Fibroblast of skin of right biceps (primary cell): ENCODE measurements at places on chromosomes 2 and 18.
A peak's percentile ranks its signal among the peaks of the same experiment; 100 is the strongest.

DNA sequence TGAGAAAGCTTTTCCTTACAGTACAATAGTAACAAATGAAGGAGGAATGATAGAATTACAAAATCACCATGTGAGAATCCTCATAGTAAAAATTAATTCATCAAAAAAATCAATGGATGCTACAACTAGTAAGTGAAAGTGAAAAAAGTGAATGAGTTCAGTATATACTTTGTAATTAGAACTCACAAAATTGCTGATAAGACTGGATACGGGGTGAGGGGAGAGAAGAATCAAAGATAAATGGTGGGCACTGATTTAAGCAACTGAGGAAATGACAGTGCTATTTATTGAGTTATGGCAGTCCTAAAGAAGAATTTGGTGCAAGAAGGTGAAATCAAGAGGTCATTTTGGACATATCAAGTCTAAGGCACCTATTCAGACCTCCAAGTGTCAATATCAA lies 20.6 kb downstream of the OLA1 start:
- no peak for DNase-seq

DNA sequence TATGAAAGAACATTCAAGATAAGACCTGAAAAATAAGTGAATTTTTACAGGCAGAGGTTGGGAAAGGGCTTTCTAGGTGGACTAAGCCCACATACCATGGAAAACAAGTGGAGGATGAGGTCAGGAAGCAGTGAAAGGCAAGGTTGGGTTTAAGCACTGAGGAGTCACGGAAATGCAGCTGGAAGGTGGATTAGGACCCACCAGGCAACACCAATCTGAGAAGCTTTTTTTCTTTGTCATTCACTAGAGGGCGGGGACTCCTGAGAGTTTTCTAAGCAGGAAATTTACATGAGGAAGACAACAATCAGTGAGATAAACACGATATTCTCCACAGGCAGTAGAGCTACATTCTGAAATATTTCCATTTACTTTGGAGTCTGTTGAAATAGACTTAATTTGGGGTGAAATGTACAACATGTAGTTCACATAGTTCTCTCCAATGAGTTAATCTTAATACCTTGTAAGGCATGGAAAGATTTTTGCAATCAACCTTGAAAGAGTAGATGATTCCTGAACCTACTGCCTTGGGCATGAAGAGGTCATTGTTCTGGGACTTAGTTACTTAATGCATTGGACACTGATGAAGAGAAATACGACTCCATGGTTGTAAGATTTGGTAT lies 40.7 kb downstream of the VIT start:
- DNase-seq, result no peak

- no peak for DNase-seq
These were observed 37.5 kb downstream of the MGAT4A start for GRCh38 chr2:98693477-98693876.

- DNase-seq, result no peak
These were observed 539.1 kb upstream of the LRRTM4 start for GRCh38 chr2:78061301-78061700.

GRCh38 chr18:75840131-75840530 lies 412.6 kb upstream of the SMIM21 start:
- no peak for DNase-seq

GRCh38 chr2:8406271-8406670 lies 275.6 kb upstream of the ID2 start:
- DNase-seq, result peak; percentile 64

DNA sequence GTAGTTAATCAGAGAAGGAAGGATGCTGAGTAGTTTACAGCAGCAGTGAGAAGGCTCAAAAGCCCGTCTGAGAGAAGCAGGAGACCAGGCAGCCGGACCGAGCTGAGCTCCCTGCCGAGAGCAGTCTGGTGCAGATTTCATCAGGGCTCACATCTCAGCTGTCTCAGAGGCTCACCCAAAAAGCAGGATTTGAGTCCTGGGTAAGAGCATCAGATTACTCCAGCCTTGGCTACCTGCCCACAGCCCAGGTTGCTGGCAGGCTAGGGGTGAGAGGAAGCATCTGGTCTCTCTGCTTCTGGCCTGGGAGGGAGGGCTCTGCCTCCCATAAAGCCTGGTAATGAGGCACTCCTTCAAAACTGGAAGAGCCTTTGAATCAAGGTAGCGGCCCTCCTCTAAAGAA lies 140.5 kb downstream of the ST6GAL2 start:
- no peak for DNase-seq

DNA sequence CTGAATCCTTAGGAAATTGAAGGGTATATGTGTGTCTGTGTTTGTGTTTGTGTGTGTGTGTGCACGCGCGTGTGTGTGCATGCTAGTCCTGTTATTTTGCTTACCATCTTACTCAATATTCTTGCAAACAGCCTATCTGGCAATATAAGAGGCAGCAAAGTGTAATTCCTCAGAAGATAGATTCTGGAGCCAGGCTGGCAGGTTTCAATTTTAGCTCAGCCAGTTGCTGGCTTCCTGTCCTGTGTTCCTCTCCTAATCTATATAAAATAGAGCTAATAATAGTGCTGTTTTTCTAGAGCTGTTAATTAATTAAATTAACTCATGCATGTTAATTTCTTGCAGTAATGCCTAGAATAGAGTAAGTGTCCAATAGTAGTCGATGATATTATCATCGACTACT lies 256.2 kb downstream of the PIK3C3 start:
- DNase-seq, result no peak

DNA sequence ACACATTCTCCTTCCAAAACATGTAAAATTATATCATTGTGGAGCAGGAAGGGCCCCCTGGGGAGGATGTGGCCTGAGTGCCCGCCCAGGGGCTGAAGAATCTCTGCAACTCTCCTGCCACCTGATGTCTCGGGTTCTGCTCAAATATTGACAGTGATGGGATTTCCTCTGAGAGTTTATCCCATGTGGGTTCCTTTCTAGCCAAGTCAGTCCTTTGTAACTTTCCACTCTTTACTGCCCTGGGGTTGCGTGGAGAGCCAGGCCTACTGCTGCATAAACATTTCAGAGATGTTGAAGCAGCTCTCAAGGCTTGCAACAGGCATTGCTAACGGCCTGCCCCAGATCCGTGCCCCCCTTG lies 4.0 kb upstream of the RAB17 start:
- DNase-seq, result no peak

DNA sequence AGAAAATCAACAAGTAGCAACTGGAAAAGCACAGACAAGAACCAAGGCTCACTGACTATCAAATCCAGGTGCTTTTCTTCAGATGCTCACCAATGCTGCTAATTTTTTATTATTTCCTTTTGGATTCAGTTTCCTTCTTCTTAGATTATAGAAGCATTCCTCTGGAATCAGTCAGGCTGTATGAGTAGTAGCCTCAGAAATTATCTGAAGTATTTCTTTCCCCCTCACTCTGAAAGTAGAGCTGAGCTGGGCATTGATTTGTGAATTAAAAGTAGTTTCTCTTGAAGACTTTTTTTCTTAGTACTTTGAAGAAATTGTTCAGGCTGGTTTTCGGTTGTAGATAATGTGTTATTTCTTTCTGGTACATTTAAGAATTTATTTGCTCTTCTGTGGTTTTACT lies 273.7 kb downstream of the NOL4 start:
- peak; percentile 62 for DNase-seq

GRCh38 chr18:35466815-35467623 lies 30.7 kb downstream of the INO80C start:
- no peak for DNase-seq

DNA sequence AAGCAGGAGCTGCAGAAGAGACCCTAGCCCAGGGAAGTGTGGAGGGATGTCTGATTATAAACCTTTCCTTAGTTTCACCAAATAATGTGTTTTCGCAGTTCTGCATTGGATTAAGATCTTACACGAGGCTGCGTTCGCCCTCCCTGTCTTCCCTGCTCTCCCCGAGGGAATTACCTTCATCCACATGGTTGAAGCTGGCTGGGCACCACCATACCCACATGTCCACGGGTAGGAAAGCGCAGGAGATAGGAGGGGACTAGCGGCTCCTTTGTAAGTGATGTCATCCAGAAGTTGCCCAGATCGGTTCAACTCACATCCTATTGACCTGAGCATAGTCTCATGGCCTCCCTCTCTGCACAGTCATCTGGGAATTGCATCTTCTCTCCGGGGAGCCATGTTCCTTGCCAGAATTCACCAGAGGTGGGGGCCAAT lies 1.1 kb downstream of the TTL start:
- peak; percentile 60 for DNase-seq

- DNase-seq, result no peak
These were observed 254.0 kb downstream of the CALCRL start for GRCh38 chr2:187194049-187194448.

DNA sequence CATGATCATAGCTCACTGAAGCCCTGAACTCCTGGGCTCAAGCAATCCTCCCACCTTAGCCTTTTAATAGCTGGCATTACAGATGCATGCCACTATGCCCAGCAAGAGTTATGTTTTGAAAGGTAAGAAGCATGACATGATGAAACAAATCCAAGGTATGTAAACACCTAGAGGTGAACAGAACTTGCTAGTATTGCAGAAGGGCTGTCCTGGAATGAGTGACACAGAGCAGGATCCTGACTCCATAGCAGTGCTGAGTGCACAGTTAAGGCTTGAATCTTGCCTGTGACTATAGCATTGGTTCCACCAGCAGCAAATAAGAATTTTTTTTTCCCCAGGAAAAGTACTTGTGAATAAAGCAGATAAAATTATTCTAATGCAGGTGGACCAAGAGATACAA lies 309.5 kb downstream of the PIK3C3 start:
- no peak for DNase-seq

- peak; percentile 35 for DNase-seq
These were observed 37.1 kb downstream of the CENPO start for GRCh38 chr2:24830351-24830750.

DNA sequence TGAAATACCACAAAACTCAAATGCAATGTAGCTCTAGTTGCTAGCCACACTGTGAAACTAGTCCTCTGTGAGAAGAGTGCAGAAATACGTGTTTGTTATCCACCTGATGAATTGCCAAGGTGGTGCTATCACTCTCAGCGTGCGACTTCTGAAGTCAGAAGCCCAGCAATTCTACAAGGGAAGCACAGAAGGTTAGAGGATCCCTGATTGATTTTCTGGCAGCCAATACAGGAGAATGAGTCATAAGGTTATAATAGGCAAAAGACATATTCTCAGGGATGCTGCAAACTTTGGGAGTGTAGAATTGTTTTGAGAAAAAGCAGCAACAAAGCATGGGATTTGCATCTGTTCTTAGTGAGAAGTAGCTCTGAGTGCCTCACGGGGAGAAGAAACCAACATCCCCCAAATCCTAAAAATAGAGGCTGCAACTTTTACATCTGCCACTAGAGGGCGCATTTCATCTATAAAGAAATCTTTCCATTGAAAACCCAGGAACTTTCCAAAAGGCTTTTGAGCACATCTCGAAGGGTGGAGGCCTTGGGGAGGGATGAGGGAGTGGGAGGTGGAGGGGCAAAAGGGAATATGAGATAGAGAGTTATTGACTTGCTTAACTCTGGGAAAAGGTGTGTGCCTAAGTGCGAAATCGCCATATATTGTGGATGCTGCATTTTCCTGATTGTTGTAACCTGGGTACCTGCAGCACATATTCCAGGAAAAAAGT lies 78.0 kb downstream of the TMEM182 start:
- peak; percentile 37 for DNase-seq

- no peak for DNase-seq
These were observed 164.1 kb downstream of the DCDC2C start for GRCh38 chr2:3867469-3867868.

DNA sequence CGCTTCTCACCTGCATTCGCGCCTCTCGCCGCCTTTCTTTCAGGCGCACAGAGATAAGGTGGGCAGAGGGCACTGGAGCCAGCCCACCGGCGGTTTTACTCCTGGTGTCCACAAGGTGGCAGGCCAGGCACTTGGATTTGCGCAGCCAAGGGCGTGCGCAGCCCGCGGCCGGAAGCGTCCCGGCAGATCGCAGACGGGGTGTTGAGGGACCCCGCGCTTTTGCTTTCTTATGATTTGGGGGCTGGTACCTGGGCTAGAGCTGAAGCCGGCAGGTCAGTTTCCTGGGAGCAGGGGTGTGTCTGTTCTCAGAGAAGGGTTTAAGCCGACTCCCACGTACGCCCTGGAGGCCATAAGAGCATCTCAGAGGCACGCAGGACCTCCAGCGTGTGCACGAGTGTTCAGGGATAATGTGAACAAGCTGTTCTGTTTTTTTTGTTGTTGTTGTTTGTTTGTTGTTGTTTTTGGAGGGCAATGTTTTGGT lies 305.6 kb upstream of the CXCR4 start:
- peak; percentile 46 for DNase-seq

DNA sequence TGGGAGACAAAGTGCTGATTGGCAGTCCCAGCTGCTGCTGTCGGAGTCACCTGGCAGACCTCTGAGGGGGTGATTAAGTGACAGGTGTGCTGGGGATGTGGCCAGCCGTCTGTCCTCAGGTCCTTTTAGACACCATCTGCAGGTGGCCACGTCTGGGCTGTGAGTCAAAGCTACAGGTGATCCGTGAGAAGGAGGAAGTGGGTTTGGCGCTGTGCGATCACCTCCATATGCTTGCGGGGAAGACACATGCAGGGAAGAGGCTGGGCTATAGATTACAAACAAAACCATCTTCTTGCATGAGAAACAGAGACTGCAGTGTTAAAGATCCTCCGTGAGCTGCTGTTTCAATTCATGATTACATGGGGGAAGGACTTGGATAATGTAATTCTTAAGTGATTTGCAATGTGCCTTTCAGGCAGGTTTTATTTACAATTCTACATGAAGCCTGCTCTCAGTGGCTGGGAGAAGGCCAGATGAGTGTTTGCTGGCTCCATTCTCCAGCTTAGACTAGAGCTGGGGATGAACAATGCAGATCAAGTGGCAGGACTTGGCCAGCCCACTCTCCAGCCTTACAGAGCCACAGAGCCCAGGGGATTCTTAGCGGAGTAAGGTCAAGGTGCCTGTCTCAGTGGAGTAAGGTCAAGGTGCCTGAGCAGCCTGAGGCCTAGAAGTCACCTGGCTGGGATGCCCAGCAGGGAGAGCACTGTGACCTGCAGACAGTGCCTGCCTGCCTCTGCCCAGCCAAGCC lies 87.8 kb downstream of the LYPD1 start:
- DNase-seq, result no peak

DNA sequence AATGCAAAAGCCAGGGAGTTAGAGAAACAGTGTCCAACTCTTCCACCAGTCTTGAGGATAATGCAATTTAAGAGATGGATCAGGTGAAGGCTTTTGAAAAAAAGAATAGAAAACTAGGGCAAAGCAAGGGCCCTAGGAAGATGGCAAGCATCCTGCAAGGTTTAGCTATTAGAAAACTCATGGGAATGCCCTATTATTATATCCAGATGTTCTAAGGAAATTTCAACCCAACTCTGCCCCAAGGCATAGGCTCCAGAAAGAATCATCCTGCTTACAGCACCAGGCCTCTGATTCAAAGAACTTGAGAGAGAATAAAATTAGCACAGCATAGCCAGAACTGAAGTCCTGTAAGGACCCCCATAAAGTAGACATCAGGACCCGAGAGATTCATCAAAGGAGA lies 68.1 kb downstream of the EN1 start:
- DNase-seq, result no peak

DNA sequence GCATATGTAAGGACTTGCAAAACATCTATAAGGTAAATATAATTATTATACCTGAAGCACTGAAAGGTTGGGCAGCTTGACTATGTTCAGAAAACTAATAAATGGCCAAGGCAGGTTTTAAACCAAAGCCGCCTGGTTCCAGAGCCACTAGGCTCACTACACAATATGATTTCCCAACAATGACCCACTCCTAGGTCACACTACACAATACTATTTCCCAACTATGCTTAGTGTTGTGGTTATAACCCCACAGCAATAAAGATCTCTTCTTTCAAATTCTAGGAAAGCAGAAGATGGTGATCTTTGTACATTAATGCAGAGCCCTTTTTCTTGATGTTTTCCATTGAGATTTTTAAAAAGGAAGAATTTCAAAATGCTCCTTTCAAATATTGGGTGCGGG lies 180.4 kb downstream of the CYRIA start:
- no peak for DNase-seq
